ENCODE measurements at places on chromosomes 1 and 21.

GRCh38 chr1:204940591-204940990 lies 69.9 kb downstream of the NFASC start:
- DNase-seq: no peak

- DNase-seq: no peak
These were observed 266.9 kb downstream of the PTPRU start for GRCh38 chr1:29502911-29503840.

DNA sequence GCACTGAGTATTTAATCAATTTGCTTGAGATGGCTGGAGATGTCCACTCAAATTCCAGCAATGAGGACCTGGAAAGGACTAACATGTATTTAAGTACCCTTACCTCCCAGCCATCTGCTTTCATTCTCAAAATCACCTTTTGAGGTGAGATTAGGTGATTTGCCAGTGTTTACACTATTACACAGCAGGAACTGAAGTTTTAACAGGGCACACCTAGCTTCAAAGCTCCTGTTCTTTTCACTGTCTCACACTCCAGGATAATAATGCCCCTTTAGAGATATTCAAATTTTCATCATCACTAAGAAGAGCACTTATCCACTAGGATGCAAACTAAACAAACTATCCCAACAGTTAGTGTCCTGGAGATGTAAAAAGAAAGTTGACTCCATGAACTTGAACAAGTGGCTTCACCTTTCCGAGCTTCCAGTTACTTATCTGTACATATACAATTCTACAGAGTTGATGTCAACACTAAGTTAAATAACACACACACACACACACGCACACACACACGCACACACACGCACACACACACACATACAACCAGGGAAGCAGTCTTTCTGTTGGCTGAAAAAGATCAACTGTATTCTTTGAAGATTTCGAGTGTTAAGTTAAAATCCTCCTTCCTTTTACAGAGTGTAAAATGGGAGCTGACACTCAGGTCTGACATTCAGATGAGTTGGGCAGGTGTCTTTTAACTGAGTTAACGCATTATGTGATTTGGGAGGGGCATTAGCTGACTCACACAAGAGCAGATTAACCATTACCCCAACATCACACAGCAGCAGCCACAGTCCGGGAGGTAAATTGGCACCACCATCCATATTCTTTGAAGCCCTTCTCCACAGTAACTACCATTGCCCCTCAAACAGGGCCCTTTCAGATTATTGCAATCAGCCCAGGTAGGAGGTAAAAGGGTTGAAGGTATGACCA lies 15.5 kb upstream of the JAK1 start:
- DNase-seq: no peak

- DNase-seq: no peak
These were observed 136.9 kb downstream of the SYT14 start for GRCh38 chr1:210074904-210075303.

- DNase-seq: no peak
These were observed 21.3 kb upstream of the S100A10 start for GRCh38 chr1:152014943-152015342.

DNA sequence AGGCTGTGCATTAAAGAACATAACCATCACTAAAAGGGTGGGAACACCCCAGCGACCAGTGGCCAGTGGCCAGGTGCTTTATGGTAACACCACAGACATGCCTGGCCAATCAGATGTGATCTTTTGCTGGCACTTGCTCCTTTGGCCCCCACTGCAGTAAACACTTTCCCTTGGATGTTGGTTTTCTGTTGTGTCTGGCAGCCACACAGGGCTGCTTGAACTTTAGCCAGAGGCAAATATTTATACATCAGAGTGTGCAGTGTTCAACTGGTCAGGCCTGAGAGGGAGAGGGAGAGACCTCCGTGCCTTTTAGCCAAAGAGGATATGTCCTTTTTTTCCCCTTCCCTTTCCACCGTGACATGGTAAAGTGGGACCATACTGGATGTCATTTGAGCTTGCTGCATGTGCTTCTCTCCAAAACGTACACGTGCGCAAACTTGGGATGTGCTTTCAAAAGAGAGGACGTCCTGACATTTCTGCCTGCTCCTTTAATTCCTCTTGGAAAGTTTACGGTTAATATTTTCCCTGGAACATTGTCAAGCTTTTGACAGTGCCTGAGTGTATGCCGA lies 101.2 kb downstream of the NFIA start:
- no peak for DNase-seq

DNA sequence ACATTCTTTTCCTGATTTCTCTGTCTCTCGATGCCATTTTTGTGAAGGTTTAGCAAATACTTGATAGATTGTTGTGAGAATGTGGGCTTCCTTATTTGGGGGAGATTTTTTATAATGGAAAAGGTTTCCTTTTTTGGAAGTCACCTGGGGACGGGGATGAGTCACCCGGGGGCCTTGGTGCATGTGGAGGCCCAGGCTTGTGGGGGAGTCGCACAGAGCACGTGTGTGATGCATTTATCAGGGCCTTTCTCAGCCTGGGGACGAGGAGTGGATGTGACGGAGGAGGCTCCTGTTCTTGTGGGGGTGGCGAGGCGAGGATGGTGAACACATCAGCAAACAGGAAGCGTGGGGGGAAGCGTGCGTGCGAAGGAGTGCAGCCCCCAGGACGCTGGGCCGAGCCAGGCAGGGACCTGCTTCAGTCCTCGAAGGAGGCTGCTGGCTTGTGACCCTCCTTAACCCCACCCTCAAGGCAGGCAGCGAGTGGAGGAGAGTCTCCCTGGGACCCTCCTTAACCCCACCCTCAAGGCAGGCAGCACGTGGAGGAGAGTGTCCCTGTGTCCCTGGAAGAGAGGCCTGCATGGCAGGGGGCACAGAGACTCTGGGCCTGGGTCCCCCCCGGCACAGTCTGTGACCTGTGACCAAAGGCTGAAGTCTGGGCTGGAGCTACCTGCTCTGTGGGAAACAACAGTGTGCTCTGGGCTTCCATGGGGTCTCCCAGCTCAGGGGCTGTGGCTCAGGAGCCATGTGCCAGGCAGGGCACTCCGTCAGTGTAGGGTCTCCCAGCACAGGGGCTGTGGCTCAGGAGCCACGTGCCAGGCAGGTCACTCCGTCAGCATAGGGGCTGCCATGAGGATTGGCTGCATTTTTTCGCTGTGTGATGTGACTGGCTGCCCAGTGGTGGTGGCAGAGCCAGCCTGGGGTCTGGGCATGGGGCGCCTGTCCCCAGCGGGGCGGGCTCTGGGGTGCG lies 57.2 kb downstream of the AGPAT3 start:
- no peak for DNase-seq

DNA sequence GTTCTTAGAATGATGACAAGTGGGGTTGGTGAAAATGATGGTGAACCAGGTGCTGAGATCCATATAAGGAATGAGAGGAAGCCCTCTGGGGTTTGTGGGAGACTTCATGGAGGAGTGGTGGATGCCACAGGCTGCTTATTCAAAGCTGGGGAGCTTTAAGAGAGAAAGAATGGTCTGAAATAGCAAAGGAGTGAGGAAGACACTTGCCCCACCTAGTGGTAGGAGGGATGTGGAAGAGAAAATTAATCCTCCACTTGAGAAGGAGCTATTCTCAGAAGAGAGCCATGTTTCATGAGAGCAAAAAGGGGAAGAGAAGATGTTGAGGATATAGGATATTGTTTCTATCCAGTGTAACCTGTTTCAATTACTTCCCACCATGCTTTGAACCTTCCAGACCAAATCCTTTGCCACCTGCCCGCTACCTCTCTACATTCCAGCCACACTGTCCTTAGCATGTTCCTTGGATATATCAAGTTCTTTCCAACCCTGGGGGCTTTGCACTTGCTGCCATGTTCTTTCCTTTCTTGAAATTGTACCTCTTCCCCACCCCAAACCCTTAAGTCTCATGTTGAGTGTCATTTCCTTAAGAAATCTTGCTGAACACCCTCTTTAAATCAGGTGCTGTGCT lies 19.6 kb upstream of the ZNF648 start:
- DNase-seq: no peak

GRCh38 chr21:40680311-40680710 lies 166.6 kb downstream of the DSCAM start:
- no peak for DNase-seq

GRCh38 chr21:28016571-28016970 lies 976.1 kb downstream of the LTN1 start:
- no peak for DNase-seq

- no peak for DNase-seq
These were observed 14.0 kb upstream of the UMODL1 start for GRCh38 chr21:42056996-42057689.

GRCh38 chr1:56566994-56567393 lies 12.4 kb downstream of the PLPP3 start:
- DNase-seq: no peak

DNA sequence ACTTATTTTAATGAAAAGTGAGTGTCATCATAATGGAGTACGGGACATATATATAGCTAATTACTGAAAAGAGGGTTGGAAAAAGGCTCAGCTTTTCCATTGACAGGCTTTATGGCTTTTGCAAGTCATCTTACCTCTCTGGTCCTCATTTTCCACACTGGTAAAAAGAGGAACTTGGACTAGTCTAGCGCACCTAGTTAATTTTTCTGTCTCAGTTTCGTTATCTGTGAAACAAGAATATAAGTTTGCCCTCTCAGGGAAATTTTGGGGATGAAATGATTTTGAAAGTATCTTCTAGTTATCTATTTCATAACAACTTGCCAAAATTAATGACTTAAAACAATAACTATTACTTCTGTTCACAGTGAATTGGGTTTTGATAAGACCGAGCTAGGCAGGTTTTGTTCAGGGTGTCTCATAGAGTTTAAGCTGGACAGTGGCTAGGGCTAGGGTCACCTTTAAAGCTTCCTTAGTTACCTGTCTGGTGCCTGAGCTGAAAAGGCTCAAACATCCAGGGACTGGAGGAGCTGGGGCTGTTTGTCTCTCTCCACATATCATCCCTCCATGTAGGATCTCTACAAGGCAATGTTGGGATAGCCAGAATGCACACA lies 91.7 kb downstream of the TYW3 start:
- no peak for DNase-seq

DNA sequence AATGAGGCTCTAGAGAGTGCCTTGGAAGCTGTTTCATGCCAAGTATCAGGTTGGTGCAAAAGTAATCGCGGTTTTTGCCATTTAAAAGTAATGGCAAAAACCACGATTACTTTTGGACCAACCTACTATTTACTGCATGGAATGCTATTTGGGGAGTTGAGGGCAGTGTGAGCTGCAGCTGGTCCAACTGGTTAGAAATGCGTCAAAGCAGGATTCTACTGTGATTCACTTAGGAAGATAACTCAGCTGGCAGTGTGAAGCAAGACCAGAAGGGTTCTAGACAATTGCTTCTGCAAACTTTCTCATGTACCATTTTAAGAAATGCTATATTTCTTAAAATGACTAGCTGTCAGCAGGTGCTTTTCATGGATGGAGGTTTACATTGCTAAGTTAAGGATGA lies 21.2 kb upstream of the PLA2G2C start:
- DNase-seq: no peak

GRCh38 chr1:47207803-47208373 lies 18.1 kb upstream of the PDZK1IP1 start:
- no peak for DNase-seq

DNA sequence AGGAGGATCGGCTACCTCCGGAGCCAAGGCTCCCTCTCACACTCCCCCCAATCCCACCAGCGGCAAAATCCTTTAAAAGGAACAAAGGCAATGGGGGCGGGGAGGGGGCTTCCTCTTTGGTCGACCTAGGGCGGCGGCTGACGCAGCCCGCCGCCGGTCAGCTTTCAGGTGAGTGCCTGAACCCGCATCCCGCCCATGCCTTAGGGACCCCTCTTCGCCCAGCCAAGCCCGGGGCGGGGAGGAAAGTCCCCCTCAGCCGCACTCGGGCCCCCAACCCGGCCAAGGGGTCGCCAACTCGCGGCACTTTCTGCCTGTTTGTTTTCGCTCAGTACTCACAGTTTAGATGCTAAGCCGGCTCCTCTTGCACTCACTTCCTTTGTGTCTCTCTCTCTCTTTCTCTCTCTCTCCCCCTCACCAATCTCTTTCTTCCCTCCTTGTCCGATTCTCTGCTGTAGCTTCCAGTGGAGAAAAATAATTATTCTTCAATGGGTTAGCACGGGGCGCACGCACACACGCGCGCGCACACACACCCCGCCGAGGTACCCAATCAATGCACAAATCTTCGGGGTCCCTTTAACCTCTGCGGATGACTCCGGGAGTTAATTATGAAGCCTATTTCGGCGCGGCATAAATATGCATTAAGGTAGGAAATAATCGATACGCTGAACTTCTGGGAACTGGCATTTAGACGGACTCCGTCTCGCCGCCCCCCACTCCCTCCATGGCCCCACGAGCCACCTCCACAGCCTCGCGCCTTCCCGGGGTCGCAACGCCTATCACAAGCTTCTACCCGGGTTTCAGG lies at the start of gene BLACAT1:
BLACAT1 (minus strand) TSS at position 465 of the 802 bp plus-strand sequence.
- no peak for DNase-seq

DNA sequence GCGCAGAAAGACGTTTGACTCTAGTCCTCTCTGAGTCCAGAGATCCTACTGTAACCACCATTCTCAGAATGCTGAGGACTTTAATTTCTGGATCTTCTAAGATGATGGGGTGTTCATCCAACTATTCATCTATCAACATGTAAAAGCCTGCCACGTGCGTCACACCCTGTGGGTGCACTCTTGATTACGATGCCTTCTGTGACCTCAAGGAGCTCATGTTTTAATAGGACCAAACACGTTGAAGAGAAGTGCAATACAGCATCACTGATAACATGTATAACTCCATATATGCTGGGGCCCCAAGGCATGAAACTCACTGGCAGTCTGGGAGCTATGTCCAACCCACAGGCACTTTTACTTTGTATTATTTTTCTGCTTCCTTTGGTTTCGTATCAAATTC lies 19.0 kb downstream of the KIAA0040 start:
- no peak for DNase-seq

- DNase-seq: no peak
These were observed 21.5 kb downstream of the ADGRB2 start for GRCh38 chr1:31742462-31743212.

DNA sequence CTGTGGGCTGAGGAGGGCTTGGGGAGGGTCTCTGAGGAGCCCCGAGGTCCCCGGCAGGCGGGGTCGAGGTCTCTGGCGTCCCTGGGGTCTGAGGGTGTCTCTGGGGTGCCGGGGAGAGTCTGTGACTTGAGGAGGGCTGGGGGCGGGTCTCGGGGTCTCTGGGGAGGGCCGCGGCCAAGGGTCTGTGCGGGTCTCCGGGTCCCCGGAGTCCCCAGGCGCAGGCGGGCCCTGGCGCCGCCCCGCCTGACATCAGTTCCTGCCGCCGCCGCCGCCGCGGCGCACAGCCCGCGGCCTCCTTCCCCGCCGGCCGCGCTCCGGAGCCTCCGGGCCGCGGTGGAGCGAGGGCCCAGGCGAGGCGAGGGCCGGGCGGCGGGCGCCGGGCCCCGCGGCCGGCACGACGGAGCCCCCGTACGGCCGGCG lies at the start of gene PLEKHM2:
PLEKHM2 (plus strand) TSS at position 279 of the 420 bp plus-strand sequence. CDS start 239 bp downstream, outside the sequence.
- no peak for DNase-seq

DNA sequence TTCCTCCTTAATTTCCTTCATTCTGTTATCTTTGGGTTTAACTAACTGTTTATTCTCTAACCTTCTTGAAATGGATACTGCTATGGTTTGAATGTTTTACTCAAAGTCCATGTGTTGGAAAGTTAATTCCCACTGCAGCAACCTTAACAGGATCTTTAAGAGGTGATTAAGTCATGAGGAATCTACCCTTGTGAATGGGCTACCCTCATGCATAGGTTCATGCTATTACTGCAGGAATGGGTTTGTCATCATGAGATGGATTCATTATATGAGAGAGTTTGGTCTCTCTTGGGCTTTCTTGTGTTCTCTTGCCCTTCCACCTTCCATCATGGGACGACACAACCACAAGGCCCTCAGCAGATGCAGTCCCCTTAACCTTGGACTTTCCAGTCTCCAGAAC lies 516.9 kb downstream of the ADGRL2 start:
- no peak for DNase-seq

Measured in amniotic stem cell (primary cell).